ENCODE measurements at places on chromosomes 2 and 18. TPM values are rescaled to one million over a fixed set of nuclear protein-coding genes. Genes with fewer than 3 reads are reported as not detected.

Gene ABCG5
- not detected for total RNA-seq

Gene XPO1
- total RNA-seq = 124 TPM

Gene IFT172
- 7.2 TPM for total RNA-seq

Gene ERFE
- total RNA-seq = 9.1 TPM

Gene LIMS2
- total RNA-seq = 6.5 TPM

Gene SLC38A11
- not detected for total RNA-seq

Gene PIEZO2
- 0.47 TPM for total RNA-seq

Gene SLC19A3
- total RNA-seq = 2.9 TPM

Gene NDC80
- total RNA-seq = 12.8 TPM

Gene RAPH1
- 5.2 TPM for total RNA-seq

Gene TTL
- total RNA-seq = 39.9 TPM

Gene OR6B2
- not detected for total RNA-seq

Gene MALL
- 142 TPM for total RNA-seq

Gene TPO
- total RNA-seq = not detected

Gene GPR75
- 1.6 TPM for total RNA-seq

Gene NOSTRIN
- 3.1 TPM for total RNA-seq

Gene MYO5B
- 9.4 TPM for total RNA-seq

Gene ELOA2
- total RNA-seq = not detected

Gene UCN
- total RNA-seq = 1.2 TPM

Gene MAP3K19
- not detected for total RNA-seq

Gene ALPP
- 5.2 TPM for total RNA-seq

Gene CHST9
- not detected for total RNA-seq

Gene DHRS9
- 3.2 TPM for total RNA-seq

Gene EFHD1
- 5.0 TPM for total RNA-seq

Gene DRC1
- total RNA-seq = 0.31 TPM

Gene TIMM21
- total RNA-seq = 51.3 TPM

Gene CDK15
- not detected for total RNA-seq

Gene CDH20
- total RNA-seq = not detected

Gene SOCS6
- total RNA-seq = 31.4 TPM

Gene NTSR2
- not detected for total RNA-seq

Gene GDF7
- total RNA-seq = 0.09 TPM

Gene ANKRD62
- total RNA-seq = not detected

Gene UPP2
- total RNA-seq = not detected

Gene HNMT
- total RNA-seq = 0.53 TPM

Gene CWC22
- total RNA-seq = 10.7 TPM

Gene LYPD6B
- total RNA-seq = not detected

Gene NMS
- total RNA-seq = not detected

Data from A549 treated with Mapracorat at 1 μM for 4 hours (cell line).